SK-N-SH treated with all-trans-retinoic acid at 6 μM for 48 hours (cell line): ENCODE measurements at places on chromosomes 2 and 18.
A peak's percentile ranks its signal among the peaks of the same experiment; 100 is the strongest.

DNA sequence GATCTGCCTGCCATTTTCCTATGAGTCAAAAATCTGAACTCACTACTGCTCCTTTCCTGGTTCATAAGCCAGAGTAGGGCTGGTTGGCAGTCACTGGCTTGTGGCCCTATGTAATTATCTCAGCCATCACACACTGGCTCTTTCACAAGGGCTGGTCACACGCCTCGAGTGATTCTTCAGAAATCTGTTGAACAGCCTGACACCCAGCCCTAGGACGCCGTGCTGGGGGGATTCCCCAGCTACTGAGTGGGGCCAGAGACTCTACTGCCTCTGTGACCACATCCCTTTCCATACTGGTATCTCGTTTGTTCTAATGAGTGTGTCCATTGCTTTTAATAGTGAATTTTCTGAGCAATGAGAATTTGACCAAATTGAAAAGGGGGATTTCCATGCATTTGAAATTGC, 45.8 kb upstream of the RBM44 start:
- no peak for ATAC-seq

DNA sequence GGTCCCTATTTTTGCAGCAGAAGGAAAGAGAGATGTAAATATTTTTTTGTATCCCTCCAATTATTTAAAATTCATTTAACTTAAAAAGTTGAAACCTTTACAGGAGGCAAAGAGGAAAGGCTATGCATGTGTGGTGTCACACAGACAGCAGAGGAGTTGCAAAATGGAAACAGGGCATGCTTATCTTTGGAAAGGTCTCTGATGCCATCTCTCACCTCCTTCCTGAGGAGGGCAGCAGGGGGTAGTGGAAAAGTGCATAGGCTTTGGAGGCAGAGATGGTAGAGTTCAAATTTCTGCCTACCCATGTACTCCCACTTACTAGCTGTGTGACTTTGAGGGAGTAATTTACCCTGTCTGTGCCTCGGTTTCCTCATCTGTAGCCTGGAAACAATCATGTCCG, 99.6 kb upstream of the MCFD2 start:
- peak; percentile 54 for ATAC-seq

DNA sequence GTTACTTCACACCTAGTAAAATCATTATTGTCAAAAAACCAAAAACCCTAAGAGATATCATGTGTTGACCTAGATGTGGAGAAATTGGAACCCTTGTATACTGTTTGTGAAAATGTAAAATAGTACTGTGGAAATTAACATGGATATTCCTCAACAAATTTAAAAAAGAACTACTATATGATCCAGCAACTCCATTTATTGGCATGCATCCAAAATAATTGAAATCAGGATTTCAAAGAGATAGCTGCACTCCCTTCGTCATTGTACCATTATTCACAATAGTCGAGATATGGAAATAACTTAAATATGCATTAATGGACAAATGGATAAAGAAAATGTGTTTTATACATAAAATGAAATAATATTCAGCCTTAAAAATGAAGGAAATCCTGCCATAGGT, 105.3 kb upstream of the ZC3H15 start:
- no peak for ATAC-seq

- no peak for ATAC-seq
Measured at GRCh38 chr2:47555368-47555767, 152.4 kb downstream of the MSH2 start.

GRCh38 chr2:95018861-95019550, 6.5 kb upstream of the MAL start:
- ATAC-seq, result no peak

DNA sequence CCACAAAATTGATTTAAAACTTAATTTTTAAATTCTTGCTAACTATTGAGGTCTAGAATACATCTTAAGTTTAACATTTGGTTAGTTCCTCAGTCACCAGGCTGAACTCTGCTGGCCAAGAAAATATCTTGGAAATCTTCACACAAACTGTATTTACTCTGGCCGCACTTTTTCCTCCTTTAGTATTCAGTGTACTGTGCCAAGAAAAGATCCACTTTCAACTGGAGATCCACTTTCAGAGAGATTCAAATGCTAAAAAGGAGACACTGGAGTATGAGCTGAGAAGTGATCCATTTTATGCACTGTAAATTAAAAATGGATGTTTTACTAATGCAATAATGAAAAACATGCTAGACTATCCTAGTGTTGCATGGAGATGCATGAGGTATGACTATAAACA, 98.1 kb downstream of the ANTXR1 start:
- no peak for ATAC-seq

DNA sequence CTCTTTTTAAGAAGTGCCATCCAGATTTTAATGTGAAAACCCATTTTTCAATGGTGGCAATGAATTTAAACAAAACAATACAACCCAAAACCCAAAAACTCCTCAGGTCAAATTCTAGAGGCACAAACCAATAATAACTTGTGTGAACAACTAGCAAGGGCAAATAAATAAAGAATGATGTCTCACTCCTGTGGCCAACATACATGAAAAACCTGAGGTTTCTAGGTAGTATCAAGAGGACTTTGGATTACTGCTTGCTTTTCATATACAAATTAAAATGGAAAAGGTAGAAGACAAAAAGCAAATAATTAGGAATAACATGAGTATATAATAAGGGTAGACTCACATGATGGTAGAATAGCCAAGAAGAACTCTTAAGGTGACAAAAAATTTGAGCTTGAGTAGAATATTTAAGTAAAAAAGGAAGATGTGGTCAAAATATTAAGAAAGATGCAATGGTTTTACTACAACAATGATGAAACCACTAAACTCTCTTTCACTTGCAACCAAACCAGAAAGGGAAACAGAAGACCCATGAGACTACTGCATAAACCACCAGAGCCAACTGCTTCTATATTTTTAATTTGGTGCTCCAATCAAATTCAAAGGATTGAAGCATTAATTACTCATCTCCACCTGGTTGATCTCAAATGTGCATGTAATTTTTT, 53.5 kb downstream of the DARS1 start:
- ATAC-seq, result no peak

DNA sequence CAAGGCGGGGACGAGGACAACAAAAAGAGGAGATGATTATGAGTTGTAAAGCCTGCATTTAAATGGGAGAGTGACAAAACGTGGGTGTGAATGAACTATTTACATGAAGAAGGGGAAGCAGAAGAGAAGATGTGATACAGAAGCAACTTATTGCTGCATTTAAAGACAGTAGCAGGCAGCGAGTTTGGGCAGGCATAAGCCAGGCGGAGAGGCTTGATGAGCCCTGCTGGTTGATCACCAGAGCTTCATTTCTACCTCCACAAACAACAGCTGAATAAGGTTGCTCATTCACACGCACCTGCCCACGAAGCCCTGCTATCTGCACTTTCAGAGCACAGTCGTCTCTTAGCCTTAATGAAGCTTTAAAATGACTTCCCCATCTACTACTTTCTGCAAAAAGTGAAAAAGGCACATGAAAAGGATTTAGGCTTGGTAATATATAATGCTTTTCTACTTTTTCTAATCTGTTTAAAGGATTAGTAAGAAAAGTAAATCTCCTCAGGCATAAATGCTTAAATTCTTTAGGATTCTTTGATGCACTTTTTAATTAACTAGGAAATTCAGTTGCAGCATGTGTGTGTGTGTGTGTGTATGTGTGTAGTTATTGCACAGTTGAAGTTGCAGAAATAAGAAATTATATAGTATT, 3.1 kb downstream of the SLC38A11 start:
- no peak for ATAC-seq

GRCh38 chr2:134611316-134611715, 107.5 kb downstream of the TMEM163 start:
- ATAC-seq, result no peak

DNA sequence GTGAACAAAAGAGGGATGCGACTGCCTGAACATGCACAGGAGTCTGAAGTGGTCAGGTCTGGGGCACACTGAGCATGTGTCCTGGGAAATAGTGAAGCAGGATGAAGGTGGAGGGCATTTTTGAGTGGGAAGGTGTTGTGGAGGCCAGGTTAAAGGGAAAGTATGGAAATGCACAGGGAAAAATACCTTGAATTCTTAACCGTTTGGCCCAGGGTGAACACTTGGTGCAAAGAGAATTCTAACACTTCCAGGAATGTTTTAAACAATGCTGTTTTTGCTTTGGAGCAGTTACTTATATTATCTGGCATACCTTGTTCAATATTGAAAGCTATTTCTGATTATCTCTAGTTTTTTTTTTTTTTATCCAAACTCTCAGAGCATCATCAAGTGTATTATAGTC, 623.5 kb downstream of the DCC start:
- no peak for ATAC-seq

DNA sequence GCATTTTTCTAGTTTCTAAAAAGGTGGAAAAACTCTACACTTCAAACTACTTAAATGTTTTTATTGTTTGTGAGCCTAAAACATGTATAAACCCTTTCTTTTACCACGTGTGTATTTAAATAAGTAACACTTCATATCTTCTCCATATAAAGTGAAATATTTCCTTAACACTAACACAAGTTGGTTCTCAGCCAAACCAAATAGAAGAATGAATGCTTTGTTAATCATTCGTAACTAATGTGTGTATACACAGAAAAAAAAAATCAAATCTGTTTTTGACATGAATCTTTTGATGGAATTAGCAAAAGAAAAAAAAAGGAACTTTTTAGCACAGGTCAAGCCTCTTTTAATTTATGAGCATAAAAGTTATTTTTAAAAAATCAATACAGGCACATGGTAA, 89.3 kb downstream of the EHBP1 start:
- ATAC-seq, result no peak

DNA sequence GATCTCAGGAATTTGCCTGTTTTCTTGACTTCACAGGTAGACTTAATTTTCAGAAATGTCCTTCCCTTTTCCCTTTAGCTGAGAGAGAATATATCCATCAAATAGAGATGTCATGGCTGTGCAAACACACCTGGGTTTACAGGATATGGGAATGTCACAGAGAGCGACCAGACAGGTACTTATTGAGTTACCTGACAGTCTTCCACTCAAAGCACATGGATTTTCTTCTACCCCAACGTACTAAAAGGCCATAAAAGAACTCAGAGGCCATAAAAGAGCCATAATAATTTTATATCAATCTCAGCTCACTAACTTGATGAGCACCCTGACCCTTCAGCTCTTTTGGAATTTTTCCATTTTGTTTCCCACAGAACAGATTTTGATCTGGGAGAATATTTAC, 5.3 kb upstream of the DTNA start:
- no peak for ATAC-seq

GRCh38 chr18:58175786-58176176, 131.8 kb downstream of the NEDD4L start:
- no peak for ATAC-seq

DNA sequence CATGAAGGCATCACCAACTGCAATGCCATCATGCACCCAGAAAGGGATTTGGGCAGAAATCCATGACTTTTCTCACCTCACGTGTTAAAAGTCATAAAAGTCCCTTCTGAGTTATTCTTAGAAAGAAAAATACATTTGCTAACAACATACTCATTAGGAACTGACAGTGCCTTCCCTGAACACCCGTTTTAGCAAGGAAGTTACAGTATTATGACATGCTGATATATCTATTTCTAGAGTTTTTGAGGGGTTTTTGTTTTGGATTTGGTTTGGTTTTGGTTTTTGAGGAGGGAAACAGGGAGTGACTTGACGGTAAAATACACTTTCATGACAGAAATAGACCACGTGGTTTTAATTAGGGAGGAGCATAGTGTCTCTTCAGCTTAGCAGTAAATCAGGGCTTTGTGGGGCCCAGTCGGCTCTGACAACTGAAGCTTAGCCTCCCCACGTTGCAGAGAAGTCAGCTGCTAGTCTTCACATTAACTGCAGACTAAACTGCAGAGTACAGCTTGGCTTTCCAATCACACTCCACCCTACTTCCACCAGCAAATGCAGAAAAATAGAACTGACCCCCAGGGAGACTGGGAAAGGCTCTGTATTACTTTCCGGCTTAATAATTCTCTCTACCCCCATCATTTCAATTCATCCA, 141.4 kb downstream of the FAM124B start:
- ATAC-seq, result peak; percentile 58

GRCh38 chr2:148967578-148967977, 70.9 kb upstream of the LYPD6B start:
- ATAC-seq, result no peak
